EL (cell line): ENCODE measurements at places on chromosomes 2 and 18.

- no peak for DNase-seq
These were observed 10.6 kb upstream of the BIN1 start for GRCh38 chr2:127117603-127118002.

DNA sequence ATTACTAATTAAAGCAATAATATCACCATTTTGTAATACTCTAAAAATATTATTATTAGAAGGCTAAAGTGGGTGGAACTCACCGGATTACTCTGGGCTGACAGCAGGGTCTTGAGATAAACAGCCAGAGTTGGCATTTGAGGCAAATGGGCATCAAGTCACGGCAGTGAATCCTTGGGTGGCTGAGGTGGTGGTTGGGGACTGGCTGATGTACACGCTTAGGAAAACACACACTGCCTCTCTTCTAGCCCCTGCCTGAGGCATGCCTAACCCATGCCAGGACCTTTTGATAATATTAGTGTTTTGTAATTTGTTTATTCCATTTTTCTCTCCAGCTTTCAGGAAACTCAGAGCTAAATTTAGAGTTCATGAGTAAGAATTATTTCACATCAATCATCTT lies 76.8 kb downstream of the ACKR3 start:
- DNase-seq, result no peak

- peak; percentile 72 for DNase-seq
These were observed 18.4 kb upstream of the YES1 start for GRCh38 chr18:830315-830901.

GRCh38 chr2:151999053-151999452 lies 99.8 kb downstream of the CACNB4 start:
- peak; percentile 47 for DNase-seq

DNA sequence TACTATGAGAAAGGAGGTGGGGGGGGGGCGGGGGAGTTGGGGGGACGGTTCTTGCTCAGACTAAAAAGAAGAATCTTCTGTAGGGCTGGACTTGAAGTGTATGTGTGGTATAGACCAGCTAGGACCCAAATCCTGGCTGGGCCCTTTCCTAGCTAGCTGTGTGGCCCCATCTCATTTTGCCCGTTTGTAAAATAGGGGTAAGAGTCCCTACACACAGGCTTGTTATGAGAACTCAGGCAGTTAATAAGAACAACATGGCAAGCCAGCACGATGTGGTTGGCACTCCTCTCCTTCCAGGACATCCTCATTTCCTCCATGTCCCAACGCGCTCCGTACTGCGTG lies 1.1 kb downstream of the EVA1A start:
- DNase-seq, result peak; percentile 18

GRCh38 chr2:150513647-150514046 lies 26.2 kb upstream of the RND3 start:
- peak; percentile 62 for DNase-seq

DNA sequence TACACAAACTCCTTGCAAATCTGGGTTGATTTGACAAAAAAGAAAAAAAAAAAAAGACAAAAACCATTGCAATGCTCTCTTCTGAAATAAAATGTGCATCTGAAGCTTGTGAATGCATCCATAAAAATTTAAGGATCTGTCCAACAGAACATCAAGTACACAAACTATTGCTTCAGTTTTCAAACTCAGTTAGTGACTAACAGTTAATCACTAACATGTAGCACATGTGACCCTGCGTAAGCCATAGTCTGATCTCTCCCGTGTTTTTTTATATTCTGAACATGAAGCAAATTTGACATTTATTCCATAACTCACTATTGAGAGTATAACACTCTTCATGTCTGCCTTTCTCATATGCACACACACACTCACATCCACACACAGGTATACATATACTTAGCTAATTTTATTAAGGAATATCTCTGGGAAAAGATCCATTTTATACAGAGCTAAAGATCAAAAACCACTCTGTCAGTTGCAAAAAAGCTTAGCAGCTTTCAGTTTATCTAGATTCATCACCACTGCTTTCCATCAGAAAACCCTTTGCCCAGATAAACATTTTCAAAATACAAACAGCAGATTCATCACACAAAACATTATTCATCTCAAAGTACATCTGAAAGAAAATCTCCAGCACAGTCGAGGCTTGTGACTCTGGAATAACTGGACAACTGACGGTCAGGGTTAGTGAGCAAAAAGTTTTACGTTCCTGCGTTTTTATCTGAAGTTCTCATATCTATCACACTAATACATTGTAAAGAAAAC lies 1000.4 kb upstream of the ACVR2A start:
- no peak for DNase-seq

GRCh38 chr18:9435041-9435440 lies 40.3 kb upstream of the RALBP1 start:
- DNase-seq, result no peak

DNA sequence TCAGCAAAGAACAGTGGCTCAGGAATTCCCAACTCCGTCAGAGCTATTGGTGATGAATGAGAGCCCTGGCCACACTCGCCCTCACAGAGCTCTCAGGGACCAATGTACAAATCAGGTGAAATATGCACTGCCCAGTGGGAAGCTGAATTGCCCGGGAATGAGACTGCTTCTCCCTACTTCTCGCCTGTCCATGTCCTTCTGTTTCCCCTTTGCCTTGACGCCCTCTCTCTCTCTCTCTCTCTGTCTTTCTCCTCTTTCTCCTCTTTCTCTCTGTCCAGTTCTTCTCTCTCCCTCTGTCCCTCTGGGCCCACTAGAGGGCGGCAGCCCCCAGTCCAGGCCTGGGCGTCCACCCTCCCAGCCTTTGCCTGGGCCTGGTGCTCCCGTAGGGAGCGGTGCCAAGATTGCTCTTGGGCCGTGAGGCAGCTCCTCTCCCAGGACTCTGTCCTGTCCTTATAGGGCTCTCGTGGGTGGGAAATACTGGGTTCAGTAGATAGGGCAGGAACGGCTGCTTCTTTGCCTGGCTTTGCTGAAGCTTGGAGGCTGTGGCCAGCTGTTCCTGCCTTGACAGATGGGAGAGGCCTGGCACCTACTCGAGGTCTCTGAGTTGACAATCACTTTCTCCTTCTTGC lies 28.4 kb upstream of the PUM2 start:
- peak; percentile 85 for DNase-seq

DNA sequence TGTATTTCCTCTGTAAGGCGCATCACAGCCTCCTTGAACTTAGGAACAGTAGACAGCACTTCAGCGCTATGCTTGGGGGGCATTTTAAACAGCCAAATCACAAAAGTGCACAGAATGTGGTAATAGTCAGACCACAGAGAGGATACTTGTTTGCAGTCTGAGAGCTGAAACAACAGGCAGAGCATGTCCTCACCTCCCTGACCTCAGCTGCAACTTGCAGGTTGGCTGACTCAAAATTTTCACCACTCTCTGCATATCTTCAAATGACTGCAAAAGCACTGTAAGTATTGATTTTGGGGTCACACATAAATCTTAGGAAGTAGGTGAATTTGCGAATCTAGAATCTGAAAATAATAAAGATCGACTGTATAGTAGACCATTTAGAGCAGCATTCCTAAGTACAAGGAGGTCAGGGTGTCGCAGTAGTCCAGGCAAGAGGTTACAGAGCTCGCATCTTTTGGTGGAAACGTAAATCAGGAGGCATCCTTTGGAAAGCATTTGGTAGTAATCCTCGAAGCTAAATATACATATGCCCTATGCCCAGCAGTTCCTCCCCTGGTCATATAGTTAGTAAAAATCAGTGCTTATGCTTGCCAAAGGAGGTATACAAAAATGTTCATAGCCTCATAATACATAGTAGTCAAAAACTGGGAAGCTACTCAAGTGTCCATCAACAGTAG lies 108.2 kb upstream of the MYCN start:
- DNase-seq, result no peak

GRCh38 chr2:138615257-138615656 lies 113.7 kb downstream of the SPOPL start:
- peak; percentile 86 for DNase-seq

GRCh38 chr2:167353605-167354280 lies 465.5 kb downstream of the XIRP2 start:
- no peak for DNase-seq

DNA sequence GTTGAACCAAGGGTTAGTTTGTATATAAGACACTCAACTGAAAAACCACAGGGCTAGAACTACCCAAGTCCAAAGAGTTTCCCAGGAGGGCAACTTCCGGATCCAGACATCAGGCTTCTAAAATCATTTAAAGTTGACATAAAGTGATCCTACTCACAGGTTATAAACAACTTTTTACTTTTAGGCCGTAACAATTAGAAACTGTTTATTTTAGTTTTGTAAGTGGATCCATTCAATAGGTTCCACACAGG lies 454.6 kb downstream of the MEIS1 start:
- DNase-seq, result no peak

DNA sequence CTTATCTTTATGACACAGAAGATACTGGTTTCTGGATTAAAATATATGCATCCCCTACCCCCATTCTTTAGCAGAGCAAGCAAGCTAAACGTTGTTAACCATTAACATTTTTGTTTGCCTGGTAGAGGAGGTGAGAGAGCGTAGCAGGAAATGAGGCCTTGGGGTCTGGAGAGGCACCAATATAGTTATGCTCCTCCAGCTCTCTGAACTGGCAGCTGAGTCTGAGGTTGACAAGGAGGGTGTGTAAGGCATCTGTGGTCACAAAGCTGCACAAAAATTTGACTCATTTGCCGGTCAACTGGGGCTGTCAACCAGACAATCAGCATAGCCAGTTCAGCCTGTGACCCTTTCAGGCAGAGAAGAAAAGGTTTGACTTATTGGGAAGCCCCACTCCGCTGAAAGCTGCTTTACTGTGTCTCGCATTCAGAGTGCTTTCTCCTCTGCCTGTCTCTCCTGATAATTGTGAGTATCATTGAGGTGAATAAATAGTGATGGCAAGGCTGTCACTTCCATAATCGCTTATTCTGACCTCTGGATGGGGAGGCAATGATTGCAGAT lies 647.5 kb upstream of the SETBP1 start:
- no peak for DNase-seq

GRCh38 chr18:64083916-64084315 lies 65.0 kb downstream of the LINC00305 start:
- no peak for DNase-seq

GRCh38 chr2:96353606-96354101 lies 18.1 kb downstream of the NCAPH start:
- no peak for DNase-seq

GRCh38 chr2:69453475-69454129 lies 16.4 kb upstream of the NFU1 start:
- no peak for DNase-seq

- DNase-seq, result peak; percentile 22
These were observed 172.9 kb downstream of the SLC8A1 start for GRCh38 chr2:40279001-40279400.

DNA sequence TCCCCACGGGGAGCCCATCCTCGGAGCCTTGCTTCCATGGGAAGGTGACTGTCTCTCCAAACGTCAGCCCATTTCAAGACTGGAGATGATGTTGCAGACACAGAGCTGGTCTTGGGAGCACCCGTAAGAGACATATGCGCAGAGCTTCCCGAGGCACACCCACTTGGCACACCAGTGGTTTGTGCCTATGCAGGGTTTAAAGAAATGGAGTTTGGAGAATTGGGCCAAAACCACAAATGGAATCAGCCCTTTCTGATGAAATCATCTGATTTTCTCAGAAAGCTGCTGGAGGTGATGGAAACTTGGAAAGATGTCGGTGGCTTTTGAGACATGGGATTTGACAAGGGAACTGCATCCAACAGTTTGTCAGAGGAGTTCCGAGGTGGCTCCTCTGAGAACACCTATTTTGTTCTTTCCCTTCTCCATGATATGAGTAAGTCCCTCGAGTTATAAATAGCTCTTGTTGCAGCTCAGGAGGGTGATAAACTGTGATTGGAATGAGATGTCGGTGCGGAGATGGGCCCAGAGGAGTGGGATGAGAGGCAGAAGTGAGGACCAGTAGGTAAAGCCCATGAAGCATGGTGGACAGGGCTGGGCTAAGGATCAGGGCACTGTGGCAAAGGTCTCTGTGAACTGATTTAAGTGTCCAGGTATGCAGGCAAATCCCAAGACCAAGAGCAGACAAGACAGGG lies 225.7 kb downstream of the ACKR3 start:
- no peak for DNase-seq

- no peak for DNase-seq
These were observed 75.5 kb upstream of the SPTBN1 start for GRCh38 chr2:54380670-54381069.

DNA sequence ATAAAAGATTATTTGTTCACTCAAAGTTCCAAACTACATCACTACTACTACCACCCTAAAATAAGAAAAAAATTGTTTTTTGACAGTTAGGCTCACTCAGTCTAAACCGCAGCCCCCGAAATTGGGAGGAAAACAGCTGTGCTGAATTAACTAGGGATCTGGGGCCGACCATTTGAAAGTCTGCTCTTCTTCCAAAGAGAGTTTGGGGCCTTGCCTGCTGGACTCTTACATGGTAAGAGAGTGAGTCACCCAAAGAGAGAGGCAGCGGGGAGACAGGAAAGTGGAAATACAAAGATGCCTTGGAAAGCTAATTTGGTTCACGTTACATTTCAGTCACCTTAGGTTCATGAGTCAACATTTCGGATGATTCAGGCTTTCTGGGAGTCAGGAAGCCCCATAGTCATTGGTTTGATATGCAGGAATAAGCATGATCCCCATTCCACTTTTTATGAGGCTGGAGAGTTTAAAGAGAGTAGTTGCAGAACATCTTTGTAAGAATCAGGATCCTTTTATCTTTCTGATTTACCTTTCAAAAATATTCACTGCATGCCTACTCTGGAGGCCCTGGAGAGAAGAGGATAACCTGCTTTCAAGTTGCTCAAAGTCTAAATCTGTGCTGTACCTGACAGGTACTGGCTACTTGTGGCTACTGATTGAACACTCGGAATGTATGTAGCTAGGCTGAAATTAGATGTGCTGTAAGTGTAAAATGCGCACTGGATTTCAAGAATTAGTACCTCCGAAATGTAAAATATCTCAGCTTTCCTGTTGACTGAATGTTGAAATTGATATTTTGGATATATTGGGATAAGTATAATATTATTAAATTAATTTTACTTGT lies 995 bp upstream of the RTN4 start:
- DNase-seq, result peak; percentile 99

GRCh38 chr2:102010902-102011301 lies 19.1 kb downstream of the IL1R2 start:
- DNase-seq, result no peak

GRCh38 chr2:145090841-145091761 lies 571.2 kb upstream of the ZEB2 start:
- DNase-seq, result peak; percentile 73

DNA sequence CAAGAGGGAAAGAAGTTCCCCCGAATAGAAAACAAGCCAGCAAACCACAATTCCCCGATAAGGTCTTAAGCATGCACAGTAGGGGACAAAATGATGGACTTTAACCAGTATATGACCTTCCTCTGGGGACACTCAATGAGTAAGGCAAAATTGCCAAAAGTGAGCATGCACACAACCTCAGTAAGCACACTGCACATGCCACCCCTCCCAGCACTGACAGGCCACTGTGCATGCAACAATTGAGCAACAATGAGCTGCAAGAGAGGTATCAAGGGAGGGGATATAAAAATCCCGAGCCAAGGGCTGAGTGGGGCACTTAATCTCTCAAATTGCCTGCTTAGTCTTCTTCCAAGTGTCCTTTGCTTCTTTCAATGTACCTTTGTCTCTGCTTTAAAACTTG lies 935.8 kb upstream of the SLC39A10 start:
- DNase-seq, result no peak
